Naive thymus-derived CD4-positive, alpha-beta T cell (primary cell): ENCODE measurements at places on chromosomes 12 and 14.

DNA sequence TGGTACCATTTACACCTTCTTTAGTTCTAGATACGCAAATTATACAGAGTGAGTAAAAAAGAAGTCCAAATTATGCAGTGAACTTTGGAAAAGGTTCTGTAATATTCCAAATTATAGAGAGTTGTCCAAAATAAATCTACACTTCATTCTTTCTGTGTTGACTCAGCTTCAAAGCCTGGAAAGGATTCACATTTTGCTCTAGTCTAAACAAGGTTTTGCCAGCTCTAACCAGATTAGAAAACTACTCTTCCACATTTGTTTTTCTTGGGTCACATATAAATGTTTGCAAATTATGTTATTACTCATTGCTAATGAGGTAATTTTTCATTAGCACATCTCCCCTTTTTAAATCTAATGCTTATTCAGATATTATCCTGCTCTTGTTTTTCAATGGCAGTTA lies 1562.4 kb upstream of the SEL1L start:
- DNase-seq, result no peak

GRCh38 chr12:51669271-51669670 lies 78.2 kb downstream of the SCN8A start:
- no peak for DNase-seq

DNA sequence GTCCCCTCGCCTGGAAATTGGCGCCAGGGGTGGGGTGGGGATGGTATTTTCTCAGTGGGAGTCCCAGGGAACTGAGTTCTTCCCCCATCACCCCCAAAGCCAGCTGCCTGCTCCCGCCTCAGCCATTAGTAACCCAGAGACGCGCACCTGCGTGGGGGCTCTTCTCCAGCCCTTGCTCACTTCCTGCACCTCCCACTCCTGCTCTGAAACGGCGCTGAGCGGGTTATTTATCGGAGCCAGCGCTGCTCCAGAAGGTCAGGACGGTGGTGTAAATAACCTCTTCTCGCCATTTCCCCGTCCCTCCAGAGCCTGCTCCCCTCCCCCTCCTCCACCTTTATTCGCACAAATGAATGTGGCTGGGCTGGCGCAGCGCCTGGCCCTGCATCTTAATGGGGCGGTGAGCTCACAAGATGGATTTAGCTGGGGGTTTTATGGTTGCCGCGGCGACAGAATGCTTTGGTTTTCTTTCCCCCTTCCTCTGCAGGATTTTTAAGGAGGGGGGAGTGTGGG lies 12.2 kb downstream of the GPR84 start:
- DNase-seq, result peak; percentile 62

- no peak for DNase-seq
Observed at GRCh38 chr14:94685681-94686485, 73.7 kb downstream of the SERPINA3 start.

GRCh38 chr14:74519316-74520074 lies 25.9 kb downstream of the ISCA2 start:
- no peak for DNase-seq
